ENCODE measurements at places on chromosomes 1 and 21.

GRCh38 chr1:6351480-6352137, 42.0 kb downstream of the ACOT7 start:
- DNase-seq, result no peak

DNA sequence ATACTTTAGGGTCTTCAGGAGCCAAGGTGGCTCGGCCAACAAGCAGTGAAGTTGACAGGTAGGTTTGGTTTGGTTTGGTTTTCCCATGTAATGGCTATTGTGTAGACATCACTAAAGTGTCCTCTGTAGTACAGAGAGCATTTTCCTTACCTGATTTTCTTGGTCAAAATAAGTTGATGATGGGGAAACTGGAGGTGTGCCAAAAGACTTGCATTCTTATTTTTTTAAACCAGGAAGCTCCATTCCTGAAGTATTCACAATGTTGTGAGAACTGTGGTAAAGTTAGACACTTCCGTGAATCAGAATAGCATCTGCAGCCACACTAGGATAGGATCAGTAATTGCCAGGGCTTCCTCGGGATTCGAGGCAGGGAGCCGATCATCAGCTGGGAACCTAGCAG, 2.9 kb downstream of the ZBTB37 start:
- DNase-seq, result no peak

GRCh38 chr1:39642796-39643195, 3.4 kb upstream of the HEYL start:
- DNase-seq, result no peak

GRCh38 chr1:54153535-54154439, 987 bp upstream of the CDCP2 start:
- peak; percentile 59 for DNase-seq

DNA sequence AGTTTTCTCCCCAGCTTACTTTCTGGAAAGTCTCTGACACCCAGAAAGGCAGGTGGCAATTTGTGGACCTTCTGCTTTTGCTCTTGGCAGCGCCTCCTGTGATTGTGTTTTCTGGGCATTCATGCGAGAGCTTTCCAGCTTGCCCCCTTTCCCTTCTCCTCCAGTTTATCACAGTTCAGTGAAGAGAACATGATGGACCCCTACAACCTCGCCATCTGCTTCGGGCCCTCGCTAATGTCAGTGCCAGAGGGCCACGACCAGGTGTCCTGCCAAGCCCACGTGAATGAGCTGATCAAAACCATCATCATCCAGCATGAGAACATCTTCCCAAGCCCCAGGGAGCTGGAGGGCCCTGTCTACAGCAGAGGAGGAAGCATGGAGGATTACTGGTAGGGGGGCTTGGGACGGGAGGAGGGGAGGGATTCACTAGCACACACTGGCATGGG, 24.3 kb upstream of the IKBKE start:
- no peak for DNase-seq

- DNase-seq, result no peak
These were observed 30.0 kb upstream of the SGIP1 start for GRCh38 chr1:66503841-66504470.

GRCh38 chr1:92480813-92481598, 5.7 kb downstream of the GFI1 start:
- DNase-seq, result no peak

DNA sequence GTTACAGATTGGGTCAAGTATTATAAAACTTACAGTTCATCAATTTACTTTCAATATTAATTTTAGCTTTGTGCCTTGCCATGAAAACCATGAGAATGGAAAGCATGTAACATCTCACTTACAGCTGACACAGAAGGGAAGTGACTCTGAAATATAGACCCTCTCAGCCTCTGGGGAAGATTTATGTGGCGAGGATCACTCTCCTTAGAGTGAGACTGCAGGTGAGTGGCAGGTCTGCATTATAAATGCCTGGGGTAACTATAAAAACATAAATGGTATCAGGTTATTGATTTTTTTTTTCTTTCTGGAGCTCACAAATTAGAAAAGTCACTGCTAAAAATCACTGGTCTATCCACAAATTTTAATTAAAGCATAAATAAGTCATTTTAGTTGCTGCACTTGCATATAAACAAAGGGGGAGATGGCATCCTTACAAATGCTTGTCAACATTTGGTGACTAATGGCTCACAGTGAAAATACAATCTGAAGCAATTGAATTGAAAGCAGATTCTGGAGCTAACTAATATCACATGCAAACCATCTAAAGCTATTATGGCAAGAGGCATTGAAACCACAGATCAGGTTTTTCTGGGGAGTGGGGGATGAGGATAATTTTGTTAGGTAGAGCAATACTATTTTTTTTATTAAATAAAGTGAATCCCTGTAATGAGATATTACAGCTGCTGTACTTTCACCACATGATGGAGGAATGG, 200.9 kb downstream of the TM2D1 start:
- DNase-seq, result no peak

DNA sequence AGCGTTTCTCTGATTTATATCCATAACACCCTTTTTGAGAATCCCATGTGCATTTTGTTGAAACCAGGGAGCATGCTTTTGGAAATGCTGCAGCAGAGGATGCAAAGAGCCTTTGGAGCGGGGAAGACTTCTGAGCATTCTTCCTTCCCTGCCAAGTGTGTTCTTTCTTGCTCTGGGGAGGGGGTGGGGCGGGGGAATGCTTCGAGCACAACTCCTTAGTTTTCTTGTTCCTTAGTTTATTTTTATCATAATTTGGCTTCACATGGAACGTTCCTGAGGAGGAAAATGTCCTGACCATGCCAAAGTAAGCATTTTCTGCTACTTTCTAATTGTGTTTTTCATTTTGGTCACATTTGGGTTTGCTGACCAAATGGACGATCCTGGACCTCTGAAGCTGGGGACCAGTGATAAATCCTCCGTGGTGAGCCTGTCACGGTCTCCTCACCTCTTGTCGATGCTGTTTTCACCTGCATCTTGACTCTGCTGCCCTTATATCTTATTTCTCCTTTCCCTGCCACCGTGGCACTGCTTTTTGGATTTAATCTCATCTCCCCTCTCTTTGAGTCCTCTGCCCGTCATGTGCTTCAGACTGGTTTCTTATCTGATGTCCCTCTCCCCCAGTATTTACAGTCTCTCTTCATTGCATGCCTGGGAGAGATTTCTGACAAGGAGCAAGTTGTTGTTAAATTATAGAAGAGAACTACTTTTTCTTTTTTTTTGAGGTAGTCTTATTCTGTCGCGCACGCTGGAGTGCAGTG, 2.4 kb downstream of the CTPS1 start:
- no peak for DNase-seq

GRCh38 chr1:32031578-32032274, 18.1 kb downstream of the KHDRBS1 start:
- no peak for DNase-seq

DNA sequence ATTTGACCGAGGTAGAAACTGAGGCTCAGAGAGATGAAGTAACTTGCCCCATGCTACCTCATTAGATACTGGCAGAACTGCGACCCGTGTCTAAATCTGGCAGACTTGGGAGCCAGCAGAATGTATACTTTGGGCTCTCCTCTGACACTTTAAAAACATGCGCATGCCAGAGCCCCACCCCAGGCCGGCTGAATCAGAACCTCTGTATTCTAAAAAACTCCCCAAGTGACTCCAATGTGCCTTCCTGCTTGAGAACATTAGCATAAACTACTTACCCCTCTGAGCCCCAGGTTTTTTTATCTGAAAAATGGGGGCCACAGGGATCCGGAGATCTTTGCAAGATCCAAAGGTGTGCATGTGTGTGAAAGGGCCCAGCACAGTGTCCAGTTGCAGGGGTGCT, 344.7 kb upstream of the USP24 start:
- DNase-seq, result no peak

DNA sequence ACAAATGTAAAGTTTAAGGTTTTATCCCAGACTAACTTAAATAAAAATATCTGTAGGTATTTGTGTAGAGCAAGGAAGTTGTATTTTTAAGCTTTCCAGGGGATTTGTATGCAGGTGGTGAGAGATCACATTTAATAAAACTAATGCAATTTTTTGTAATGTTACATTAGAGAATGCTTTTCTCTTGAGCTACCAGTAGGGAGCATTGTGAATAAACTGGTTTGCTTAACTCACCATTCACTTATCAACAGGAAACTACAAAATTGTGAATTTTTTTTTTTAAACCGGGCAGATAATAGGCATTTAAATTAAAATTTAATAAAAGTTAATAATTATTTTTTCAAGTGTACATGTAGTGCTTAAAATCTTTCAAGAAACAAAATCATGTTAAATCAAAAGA, 78.6 kb downstream of the IVNS1ABP start:
- DNase-seq, result no peak

DNA sequence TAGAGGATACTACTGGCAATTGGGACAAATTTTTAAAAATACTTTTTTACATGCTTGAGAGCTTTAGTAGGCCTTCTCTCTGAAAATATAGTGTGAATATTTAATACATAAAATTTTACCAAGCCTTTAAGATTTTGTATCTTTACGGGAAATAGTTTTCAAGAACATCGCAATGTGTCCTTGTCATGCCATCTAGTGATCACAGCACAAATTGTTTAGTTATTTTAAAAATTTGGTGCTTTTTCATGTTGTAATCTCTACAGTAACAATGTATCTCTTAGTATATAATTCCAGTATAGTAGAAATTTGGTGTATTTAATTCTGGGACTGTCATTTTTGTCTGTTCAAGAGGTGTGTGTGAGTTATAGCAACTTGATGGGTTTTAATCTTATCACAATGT, 6.7 kb downstream of the CDC7 start:
- no peak for DNase-seq

DNA sequence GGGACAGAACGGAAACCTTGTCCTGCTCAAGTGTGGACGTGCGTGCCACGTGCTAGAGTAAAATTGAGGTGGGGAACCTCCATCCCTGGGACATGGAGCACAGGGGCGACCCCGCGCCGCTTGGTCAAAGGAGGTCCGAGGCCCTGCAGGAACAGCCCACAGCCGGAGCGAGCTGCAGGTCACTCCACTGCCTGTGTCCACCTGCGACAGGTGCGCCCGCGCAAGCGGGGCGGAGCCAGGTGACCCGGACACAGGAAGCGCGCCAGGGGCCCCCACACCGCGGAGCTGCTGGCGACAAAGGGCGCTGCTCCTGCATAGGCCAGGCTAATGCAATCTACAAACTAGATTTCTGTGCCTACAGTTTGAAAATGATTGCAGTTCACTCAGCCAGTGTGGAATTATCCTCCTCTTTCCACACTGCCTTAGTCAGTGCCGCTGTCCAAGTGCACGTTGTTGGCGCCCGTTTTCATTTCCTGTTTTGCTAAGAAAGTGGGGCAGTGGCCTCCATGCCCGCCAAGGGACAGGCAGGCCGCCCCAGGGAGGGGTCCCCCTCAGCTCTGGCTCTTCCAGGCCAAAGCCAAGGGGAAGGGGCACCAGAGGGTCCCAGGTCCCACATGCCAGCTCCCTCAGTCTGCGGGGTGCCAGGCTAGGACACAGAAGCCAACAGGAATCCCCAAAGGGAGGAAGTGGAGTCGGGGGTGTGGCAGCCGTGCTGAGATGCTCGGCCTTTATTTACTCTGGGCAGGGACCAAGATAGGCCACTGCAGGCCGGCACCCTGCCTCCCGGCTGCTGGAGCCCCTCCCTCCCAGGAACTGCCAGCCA, 4.3 kb upstream of the NADK start:
- DNase-seq, result no peak

DNA sequence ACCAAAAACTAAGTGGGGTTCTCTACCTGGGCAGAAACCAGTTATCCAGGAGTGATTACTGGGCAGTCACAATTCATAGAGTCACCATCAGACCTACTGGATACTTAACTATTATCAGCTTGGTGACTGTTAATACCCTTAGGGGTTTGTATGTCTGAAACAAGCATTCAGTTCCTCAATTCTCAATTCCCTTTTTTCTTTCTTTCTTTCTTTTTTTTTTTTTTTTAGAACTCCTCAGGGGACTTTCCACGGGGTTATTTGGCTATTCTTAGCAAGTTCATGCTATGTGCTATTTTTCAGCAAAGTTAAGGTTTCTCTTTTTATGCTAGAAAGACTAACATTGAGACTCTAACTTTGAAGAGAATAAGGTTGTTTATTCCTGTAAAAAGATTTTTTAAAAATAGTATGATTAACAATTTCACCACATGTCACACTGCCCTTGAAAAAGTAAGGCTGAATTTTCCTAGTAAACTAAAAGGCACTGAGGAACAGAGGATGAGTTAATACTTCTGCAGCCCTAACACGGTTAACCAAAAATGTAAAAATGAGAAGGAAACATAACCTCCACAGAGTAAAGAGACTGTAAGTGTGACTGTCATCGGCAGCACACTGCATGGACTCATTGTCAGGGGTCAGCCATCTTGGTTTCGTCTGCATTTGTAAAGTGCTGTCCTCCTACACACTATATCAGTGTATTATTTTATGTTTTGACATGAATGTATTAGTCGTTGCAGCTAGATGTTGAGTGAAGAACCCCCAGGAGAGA, 310.2 kb downstream of the NTNG1 start:
- DNase-seq, result no peak

GRCh38 chr1:2563205-2563604, 7.0 kb downstream of the TNFRSF14 start:
- DNase-seq, result no peak

DNA sequence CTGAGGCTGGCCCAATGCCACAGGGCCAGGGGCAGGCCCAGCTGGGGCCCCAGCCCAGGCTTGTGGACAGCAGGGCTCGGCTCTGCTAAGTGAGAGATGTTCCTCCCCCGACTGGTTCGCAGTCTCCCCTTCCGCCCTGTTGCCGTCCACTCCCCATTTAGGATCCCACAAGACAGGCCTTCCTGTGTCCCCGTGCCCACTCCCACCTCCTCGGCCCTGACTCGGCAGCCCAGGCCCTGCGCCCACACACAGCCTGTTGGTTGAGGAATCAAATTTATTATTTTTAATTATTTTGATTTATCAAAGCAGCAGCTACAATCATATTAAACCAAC, 78.4 kb downstream of the CASZ1 start:
- DNase-seq, result no peak

DNA sequence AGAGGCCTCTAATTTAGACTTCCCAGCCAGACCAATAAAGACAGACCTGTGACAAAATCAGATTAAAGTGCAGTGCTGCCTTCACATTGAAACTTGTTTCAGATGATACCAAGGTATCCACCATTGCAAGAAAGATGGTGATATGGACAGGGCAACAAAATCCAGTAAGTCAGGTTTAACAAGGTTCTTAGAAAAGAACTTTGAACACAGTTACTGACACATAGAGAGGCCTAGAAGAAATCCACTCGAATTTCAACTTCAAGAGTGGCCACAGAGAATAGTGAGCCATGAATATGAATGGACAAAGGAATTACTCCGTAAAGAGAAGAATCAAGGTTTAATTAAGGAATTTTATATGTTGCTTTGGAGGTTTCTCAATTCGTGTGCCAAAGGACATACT, 230.4 kb downstream of the KCNT2 start:
- no peak for DNase-seq

DNA sequence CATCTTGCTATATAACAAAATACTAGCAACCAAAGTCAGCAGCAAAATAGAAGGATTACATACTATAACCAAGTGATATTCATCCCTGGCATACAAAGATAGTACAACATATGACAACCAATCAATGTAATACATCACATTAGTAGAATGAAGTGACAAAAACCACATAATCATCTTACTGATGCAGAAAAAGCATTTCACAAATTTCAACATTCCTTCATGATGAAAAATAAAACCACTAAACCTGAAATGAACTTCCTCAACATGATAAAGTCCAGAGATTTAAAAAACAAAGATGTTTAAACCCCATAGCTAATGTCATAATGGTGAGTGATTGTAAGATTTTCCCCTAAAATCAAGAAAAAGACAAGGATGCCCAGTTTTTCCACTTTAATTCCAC, 18.6 kb downstream of the RO60 start:
- no peak for DNase-seq
